T follicular helper cell (primary cell): ENCODE measurements at places on chromosomes 16 and 17.
A peak's percentile ranks its signal among the peaks of the same experiment; 100 is the strongest.

DNA sequence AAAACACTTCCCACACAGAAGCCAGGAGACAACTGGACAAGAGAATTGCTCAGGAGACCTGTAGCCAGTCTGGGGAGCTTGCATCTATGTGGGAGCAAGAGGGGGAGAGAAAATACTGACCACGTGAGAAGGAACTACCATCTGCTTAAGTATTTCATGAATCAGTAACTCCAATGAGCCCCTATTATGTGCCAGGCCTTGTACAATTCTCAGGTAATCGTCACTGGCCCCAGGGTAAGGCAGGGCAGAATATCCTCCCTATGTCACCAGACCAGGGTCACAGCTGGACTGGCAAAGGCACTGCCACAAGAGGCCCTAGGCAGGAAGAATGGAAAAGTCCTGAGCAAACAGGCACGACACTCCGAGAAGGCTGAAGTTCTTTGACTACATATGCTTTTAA lies 25.9 kb downstream of the USP7 start:
- DNase-seq = no peak

DNA sequence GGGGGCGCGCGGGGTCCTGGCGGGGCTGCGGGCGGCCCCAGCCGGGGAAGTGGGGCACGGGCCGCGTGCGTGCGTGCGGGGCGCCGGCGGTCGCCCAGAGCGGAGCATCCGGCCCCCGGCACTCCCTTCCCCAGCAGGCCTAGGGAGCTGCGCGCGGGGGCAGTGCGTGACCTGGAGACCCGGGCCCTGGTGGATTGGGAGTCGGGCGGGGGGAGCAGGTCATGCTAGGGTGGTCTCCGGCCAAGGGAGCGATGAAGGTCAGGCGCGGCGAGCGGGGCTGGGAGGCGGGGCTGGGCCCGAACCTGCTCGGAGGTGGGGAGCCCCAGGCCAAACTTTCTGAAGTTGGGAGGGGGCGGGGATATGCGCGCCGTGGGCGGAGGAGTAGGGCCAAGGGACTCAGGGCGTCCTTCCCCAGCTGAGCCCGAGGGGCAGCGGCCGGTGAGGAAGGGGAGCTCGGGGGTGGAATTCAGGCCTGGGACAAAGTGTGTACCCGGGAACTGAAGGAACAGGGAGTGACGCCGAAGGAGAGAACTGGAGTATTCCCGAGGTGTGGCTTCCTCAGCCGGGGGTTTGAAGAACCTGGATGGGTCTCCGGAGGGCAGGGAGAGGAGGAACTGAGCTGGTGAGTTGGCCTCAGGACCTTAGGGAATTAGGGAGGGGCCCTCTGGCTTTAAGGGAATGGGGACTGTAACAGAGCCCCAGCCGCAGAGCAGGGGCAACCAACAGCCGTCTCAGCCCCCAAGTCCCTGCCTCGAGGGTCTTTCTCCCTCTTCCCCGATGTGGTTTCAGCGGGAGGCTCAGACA lies 589 bp downstream of the XYLT2 start:
- DNase-seq = no peak

GRCh38 chr17:16381496-16381820 lies 567 bp downstream of the UBB start:
- peak; percentile 14 for DNase-seq

GRCh38 chr16:71626858-71627213 lies 852 bp downstream of the MARVELD3 start:
- DNase-seq = no peak

- peak; percentile 60 for DNase-seq
Measured at GRCh38 chr16:81616321-81617020, 162.6 kb upstream of the PLCG2 start.

DNA sequence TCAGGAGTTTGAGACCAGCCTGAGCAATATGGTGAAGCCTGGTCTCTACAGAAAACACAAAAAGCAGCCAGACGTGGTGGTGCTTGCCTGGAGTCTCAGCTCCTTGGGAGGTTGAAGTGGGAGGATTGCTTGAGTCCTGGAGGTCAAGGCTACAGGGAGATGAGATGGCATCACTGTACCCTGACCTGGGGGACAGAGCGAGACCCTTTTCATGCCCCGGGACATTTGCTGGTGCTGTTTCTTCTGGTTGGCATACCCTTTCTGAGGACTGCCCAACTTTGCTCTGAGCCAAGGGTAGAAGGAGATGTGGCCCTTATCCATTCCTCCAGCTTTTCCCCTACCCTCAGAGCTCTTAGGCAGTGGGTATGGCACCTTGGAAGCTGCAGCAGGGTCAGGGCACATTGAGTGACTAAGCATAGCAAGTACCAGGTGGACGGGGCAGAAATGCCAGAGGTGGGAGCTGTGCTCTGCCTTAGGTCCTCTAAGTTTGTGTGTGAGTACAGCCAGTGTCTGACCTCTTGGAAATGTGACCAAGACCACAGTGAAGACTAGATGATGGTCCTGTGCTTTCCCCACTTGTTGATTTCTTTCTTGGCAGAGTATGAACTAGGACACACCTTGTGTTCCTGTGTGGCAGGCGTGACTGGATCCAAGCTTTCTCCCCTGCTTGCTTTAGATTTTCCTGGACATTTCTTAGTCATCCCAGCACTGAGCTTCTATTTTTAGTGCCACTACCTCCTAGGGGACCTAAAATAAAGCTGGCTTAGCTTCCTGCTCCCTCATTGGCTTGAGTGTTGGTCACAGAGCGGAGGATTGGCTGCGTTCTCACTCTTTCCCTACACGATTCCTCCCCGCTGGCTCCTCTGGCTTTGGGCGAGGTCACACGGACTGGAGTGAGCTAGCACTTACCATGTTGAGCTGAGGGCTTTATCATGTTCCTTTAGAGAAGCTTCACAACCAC lies 9.9 kb upstream of the EDC4 start:
- no peak for DNase-seq

GRCh38 chr17:10050597-10051101 lies 145.6 kb upstream of the RCVRN start:
- DNase-seq = no peak
